ENCODE measurements at places on chromosomes 7 and 10.

DNA sequence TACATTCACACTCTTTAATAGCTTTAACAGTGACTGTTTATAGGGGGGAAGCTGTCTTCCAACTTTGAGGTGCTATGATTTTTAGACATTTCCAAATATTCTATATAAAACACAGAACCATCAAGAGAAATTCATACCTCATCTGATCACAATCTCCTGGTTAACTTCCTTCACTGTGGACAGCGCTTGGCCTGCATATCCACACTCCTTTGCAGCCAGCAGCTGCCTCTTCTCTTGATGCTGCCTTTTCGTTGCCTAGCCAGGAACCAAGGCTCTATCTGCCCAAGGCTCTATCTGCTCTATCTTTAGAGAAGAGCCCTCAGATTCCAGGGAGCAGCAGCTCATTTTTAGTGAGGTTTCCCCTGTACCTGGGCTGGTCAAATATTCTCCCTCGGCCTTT lies 252.0 kb downstream of the PTEN start:
- no peak for DNase-seq

GRCh38 chr7:151491859-151492258 lies 27.8 kb downstream of the RHEB start:
- DNase-seq, result no peak

- DNase-seq, result no peak
Observed at GRCh38 chr10:98419469-98420261, 4.7 kb upstream of the PYROXD2 start.

- no peak for DNase-seq
Observed at GRCh38 chr7:114760477-114760876, 161.4 kb upstream of the MDFIC start.

DNA sequence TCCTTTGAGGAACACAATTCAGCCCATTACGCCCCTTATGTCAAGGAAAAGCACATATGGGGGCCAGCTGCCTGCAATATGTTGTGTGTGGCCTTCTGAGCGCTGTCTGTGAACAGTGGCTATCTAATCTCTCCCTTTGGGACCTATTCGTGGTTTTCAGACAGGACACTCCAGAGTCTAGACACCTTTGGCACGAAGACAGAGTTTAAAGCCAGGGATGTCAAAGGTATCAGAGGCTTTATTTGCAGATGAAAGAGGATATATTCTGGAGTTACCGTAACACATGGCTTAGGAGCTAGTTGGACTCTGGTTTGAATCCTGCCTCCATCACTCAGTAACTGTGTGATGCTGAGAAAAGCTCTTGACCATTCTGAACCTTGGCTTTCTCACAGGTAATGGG lies 14.8 kb upstream of the EEPD1 start:
- no peak for DNase-seq

- peak; percentile 34 for DNase-seq
Observed at GRCh38 chr10:97759158-97759887, 12.5 kb downstream of the SFRP5 start.

DNA sequence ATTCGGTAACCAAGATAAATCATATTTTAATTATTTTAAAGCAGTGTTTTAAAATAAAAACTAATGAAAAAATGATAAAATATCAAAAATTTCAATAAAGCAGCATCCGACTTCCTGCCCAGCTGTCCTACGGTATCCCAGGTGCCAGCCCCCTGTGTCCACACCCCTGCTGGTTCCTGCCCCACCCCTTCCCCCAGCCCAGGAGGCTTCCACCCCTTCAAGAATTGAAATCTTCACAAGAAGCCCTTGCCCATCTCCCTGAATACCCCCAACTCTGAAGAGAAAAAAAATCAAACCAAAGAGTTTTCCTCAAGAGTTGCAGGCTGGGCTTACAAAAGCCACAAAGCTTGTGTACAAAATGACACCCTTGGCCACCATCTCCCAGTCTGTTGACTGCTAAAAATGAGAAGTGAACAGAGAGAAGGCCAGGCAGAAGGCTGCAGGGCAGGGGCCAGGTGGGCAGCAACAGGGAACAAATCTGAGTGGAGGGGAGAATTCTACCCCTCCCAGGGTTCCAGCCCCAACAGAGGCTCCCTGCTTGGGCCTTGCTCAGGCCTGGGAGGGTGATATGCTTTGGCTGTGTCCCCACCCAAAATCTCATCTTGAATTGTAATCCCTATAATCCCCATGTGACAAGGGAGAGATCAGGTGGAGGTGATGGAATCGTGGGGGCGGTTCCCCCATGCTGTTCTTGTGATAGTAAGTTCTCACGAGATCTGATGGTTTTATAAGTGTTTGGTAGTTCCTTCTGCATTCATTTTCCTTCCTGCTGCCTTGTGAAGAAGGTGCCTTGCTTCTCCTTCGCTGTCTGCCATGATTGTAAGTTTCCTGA lies 14.5 kb downstream of the GPRIN2 start:
- DNase-seq, result no peak

DNA sequence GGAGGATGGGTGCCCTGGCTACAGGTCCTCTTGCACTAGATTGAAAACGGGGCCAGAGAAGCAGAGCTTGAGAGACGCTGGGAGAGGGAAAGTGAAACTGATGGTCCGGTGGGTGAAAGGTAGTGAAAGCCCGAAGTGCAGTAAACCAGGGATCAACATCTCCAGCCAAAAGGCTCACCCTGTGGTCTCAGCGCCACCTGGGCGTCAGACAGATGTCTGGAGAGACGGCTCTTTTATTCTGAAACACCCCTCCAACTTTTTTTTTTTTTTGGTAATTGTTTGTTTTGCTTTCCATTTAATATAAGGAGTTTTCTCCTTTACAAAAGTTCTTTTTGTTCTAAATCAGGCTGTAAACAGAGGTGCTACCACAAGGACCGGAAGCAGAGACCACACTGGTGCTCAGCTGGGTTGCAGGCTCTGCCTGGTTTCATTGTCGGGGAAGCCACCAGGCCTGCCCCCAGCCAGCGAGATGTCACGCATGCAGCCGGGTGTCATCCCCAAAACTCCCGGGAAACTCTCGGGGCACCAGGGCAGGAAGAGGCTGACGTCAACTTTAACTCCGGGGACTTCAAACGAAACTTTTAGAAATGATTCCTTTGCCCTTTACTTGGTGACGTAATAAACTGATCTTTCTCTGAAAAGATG lies 11.2 kb downstream of the IL2RA start:
- DNase-seq, result no peak

- no peak for DNase-seq
Observed at GRCh38 chr10:46239993-46240683, 46.7 kb upstream of the ANTXRL start.

DNA sequence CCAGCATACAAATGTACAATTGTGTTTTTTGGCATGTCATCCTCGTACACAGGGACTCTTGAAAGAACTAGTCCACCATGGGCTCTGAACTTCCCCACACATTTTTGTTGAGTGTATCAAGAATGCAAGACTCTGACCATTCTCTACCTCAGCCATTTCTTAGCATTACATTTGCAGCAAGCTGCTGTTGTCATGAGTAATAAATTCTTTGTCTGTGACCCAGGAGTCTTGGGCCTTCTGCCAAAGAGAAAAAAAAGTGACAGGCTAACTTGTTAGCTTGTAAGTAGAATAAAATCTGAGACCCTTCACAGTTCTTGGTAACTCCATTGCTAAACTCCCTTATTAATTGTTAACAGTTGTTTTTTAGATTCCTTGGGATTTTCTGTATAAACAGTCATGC lies 542.3 kb upstream of the MBL2 start:
- DNase-seq, result no peak

DNA sequence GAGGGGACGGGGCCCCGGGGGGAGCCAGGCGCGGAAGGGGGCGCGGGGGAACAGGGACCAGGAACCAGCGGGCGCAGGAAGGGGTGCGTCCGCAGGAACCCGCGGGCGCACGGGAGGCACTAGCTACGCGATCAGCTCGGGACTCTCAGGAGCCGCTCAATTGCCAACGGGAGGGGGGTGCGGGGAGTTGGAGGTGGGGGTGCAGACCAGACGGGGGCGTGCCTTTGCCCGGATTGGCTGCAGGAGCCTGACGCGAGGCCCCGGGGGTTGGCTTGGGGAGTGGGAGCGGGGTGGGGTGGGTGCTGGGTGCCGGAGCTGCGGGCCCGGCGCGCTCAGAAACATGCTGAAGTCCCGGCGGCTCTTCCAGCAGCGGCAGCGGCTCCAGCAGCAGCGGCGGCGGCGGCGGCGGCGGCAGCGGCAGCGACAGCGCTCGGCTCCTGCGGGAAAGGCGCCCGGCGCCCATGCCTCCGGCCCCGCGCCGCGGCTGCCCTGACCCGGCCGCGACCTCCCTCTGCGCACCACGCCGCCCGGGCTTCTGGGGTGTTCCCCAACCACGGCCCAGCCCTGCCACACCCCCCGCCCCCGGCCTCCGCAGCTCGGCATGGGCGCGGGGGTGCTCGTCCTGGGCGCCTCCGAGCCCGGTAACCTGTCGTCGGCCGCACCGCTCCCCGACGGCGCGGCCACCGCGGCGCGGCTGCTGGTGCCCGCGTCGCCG lies at the start of gene ADRB1:
ADRB1 (plus strand) TSS at position 335 of the 715 bp plus-strand sequence; CDS start at position 602, 267 bp downstream.
- peak; percentile 40 for DNase-seq

GRCh38 chr10:52801947-52802346 lies 29.4 kb upstream of the MBL2 start:
- no peak for DNase-seq

DNA sequence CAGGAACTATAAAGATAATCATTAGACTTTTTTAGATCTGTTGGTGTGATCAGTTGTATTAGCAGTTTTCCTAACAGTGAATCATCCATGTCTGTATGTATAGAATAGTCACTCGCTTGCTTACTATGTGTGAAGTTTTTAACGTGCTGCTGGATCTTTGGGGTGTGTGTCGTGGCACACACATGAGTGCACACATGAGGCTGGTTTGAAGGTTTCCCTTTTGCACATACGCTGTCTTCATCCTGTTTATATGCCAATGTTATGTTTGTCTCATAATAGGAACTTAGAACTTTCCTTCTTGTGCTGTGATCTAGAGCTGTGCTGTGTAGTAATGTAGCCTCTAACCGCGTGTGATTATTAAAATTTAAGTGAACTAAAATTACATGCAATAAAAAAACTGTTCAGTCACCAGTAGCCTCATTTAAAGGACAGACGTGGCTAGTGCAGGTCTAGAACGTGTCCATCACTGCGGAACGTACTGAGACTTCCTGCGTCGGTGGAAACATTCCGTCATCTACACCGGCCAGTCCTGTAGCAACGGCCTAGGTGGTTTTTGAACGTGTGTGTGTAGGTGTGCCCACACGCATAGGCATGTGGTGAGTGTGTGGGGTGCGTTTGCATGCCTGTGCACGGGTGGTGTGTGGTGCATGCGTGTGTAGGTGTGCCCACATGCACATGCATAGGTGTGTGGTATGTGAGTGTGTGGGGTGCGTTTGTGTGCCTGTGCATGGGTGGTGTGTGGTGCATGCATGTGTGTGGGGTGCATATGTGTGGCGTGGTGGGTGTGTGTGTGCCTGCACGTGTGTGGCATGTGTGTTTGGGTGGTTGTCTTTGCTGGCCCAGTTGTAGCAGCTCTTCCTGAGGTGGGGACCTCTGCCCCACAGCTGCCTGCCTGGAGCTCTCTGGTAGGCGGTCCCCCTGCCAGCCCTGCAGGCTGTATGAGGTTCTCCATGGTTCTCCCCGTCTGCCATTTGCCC lies 56.6 kb downstream of the INPP5A start:
- no peak for DNase-seq

- no peak for DNase-seq
Observed at GRCh38 chr7:11701829-11702560, 130.0 kb downstream of the THSD7A start.

GRCh38 chr7:154911411-154911810 lies 91.5 kb downstream of the PAXIP1 start:
- DNase-seq, result no peak

DNA sequence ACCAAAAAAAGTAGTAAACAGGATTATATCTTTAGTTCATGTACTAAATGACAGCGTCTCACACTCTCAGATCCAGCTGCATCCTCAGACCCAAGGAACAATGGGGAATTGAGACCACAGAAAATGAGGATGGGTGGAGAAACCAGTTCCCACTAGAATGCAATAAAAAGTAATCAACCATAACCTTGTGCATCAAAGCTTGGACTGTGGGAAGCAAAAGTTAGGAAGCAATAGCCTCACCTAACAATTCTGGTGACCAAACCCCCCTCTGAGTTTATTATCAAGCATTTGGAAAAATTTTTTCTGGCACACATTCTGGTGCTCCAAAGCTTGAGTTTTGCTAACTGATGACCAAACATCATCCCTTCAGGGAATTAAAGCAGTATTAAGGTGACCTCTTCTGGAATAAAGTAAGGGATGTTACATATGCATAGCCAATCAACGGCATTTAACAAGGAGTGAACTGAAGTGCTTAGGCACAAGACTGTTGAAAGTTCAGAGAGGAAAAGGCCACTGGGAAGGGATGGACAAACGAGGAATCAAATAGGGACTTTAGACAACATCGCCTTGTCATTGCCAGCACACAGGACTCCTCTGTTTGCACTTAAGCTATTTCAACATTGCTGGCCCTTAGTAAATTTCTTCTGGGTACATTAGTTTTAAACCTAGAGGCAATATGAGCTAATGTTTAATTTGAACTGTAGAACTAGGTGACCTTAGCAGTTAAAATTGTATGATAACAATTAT lies 1.2 kb upstream of the MAT1A start:
- no peak for DNase-seq

DNA sequence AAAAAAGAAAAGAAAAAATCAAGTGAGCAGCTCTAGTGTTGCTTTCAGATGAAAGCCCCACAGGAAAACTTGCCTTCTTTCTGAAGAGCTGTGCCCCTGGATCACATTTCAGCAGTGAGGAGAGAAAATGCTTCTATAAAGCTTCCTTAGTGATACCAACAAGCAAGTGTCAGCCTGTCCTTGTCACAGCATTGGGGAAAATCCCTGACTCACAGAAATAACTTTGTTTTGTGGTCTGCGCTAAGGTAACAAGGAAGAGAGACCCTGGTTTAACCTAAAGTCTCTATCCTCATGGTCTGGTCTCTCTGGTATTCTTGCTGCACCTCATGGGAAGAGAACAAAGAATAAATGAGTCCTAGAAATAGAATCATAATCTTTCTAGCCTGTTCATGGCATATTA lies 885.2 kb upstream of the SORCS1 start:
- no peak for DNase-seq

DNA sequence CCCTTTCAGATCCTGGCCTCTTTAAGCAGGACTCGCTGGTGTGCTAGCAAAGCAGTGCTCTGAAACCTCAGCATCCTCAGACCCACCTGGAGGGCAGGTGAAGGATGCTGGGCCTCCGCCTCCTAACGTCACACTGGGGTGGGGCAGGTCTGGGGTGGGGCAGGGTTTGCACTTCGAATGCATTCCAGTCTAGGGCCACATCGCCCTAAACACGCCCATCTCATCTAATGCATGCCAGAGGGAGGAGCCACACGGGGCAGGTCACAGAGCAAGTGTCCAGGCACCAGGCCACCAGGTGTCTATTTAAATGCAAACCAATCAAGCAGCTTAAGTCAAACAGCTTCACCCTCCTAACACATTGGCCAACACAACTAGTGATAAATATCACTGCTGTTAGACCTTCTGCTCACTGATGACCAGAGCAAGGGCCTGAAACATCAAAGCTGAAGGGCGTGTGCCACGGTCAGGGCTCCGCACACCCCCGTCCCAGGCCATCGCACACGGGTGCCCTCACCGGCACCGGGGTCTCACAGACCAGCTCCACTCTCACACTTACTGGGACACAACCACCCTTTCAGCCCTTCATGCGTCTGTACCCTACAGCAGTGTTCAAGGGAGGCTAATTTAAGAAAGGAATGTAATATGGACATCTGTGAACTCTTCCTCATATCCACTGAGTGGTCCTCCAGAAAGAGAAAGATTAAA lies 47.1 kb downstream of the DIP2C start:
- DNase-seq, result no peak

All from NCI-H1092 (cell line).